Activated gamma-delta T cell treated with anti-CD3 and anti-CD28 coated beads, Interleukin-2, amount 50 U/mL, for 16 hours (primary cell): ENCODE measurements at places on chromosomes 7 and 10.

GRCh38 chr10:95133997-95134396 is 60.0 kb upstream of the ACSM6 start:
- no peak for DNase-seq

DNA sequence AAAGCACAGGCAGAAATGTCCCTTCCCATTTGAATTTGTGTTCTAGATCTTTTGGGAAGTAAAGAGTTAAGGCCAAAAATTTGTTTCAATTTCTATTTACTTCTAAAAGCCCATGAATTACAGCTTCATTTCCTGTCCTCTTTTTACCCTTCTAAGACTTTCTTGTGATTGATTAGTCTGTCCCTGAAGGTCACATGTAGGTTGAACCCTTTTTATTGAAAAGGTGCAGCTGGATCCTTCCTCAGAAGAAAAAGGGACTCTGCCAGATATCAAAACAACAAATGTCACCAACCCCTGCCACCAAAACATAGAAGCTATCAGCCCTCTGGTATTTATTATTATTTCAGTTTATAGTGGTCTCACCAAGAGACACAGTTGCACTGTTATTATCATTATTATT is 424.9 kb upstream of the DPP6 start:
- DNase-seq, result no peak

DNA sequence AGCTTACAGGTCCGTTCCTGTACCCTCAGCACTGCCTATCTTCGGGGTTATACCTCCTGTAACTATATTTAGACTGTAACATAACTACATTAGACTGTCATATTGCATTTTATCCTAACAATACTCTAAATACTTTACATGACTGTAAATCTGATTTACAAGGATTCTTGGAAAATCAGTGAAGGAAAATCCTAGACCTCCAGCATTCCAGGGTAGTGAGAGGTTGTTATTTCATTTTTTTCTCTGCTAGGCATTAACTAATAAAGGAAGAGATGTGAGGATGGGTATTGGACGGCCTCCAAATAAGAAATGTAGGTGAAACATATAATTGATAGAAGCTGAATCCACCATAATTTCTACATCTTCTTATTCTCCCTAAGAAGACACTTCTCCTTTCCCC is 569.4 kb downstream of the CALN1 start:
- DNase-seq, result no peak

GRCh38 chr7:78636727-78637126 is 816.7 kb downstream of the MAGI2 start:
- DNase-seq, result no peak
